Anterior cingulate cortex (tissue), 58 donors: ENCODE measurements at places on chromosomes 13 and 19.

DNA sequence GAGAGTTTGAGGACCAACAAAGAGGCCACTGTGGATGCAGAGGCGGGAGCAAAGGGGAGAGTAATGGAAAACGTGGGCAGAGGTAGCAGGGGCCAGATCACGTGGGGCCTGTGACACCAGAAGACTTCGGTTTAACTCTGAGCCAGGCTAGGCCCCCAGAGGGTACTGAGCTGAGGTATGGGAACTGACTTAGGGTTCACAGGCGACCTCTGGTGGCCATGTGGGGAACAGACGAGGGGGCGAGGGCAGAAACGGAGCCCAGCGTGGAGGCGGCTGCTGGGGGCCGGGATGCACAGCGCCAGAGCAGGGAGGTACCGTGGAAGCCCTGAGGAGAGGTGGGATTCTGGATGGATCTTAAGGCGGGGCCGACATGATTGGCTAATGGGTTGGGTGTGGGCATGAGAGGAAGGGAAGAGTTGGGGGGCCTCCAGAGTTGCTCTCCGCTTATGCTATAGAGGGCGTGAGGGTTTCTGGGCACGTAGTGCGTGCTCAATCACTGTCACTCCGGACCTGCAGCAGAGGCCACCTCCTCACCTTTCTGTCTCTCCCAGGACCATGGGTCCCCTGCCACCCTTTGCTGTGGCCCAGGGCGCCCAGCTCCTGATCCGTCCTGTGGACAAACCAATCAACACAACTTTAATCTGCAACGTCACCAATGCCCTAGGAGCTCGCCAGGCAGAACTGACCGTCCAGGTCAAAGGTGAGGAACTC lies 13.7 kb downstream of the PVR start:
- no peak for DNase-seq

GRCh38 chr19:48530066-48530720 lies 18.6 kb upstream of the LMTK3 start:
- DNase-seq = no peak

- no peak for DNase-seq
Measured at GRCh38 chr19:21574607-21575006, 69.2 kb downstream of the ZNF429 start.

GRCh38 chr13:33310245-33311038 lies 24.9 kb upstream of the STARD13 start:
- no peak for DNase-seq

GRCh38 chr13:39210961-39211534 lies 172.8 kb downstream of the NHLRC3 start:
- no peak for DNase-seq

- DNase-seq = no peak
Measured at GRCh38 chr13:30712536-30713532, 22.5 kb upstream of the ALOX5AP start.

GRCh38 chr13:64675255-64675892 lies 2554.8 kb downstream of the PCDH9 start:
- DNase-seq = no peak

DNA sequence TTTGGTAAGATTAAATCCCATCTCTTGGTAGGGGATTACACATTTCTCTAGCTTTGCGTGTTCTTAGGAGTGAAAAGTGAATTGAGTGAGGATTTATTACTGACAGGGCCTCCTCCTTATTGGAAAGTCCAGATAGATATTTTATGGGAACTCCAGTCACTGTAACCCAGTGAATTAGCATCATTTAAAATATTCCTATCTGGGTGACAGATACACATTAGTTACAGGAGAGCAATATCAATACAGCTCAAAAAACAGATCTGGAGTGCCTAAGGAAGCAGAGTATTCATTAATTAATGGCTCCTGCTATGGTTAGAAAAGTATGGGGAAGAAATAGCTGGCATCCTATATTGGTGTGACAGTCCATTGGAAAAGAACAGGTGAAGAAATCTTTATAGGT lies 248.2 kb downstream of the SLITRK6 start:
- no peak for DNase-seq

- DNase-seq = peak; percentile 6
Measured at GRCh38 chr19:35993923-35994598, 927 bp upstream of the SDHAF1 start.

DNA sequence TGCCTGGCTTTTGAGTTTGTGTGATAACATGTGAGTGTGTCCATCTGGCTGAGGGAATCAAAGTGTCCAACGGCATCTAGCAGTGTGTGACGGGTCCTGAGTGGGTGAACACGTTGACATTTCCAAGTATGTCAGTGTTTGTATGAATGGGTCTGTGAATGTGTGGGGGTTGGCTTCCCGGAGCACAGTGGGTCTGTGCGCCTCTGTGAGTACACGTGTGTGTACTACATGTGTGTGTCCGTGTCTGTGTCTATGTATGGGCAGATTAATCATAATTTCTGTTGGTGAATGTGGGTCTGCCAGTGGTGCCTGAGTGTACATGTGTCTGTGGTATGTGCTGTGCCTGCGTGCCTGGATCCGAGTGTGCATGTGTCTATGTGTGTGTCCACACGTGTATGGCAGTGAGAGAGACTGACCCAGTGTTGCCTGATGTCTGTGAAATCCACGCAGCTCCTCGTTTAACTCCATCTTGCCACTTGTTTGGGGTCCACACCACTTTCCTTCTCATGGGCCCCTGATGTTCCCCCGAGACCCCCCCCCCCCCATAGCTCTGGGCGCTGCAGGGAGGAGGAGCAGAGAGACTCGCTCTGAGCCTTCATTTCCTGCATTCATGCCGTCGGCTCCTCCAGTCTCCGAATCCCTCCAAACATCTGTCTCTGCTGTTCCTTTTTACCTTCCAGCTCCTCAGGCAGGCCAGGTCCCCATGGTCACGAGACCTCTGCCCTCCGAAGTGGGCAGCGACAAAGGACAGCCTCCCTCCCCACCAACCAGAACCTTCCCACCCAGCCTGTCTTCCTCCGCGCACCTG lies 5.3 kb downstream of the CCDC8 start:
- DNase-seq = no peak

GRCh38 chr19:38425810-38426466 lies at the start of gene RASGRP4:
TSS of gene RASGRP4 (minus strand) at chr19:38426219. CDS start at chr19:38426091, 128 bp downstream.
- DNase-seq = no peak

GRCh38 chr19:8095354-8095886 lies 42.9 kb downstream of the CCL25 start:
- no peak for DNase-seq

GRCh38 chr13:113110048-113110851 lies 4.7 kb downstream of the F7 start:
- DNase-seq = no peak
